ENCODE measurements at places on chromosomes 2 and 18. TPM values are rescaled to one million over a fixed set of nuclear protein-coding genes. Genes with fewer than 3 reads are reported as not detected.
A peak's percentile ranks its signal among the peaks of the same experiment; 100 is the strongest.

Gene GAD1
- 2.8 TPM for total RNA-seq

Gene FSHR
- total RNA-seq, result not detected

Gene PRKAG3
- not detected for total RNA-seq

Gene IL36RN
- total RNA-seq, result not detected

Gene SERPINB8
- 27.2 TPM for total RNA-seq

Gene ANTXR1
- total RNA-seq, result 30.8 TPM

Gene CPLX4
- total RNA-seq, result not detected

Gene FBXO15
- total RNA-seq, result not detected

Gene OTOS
- total RNA-seq, result not detected

Gene ZNF521
- 0.16 TPM for total RNA-seq

Gene DSC1
- not detected for total RNA-seq

DNA sequence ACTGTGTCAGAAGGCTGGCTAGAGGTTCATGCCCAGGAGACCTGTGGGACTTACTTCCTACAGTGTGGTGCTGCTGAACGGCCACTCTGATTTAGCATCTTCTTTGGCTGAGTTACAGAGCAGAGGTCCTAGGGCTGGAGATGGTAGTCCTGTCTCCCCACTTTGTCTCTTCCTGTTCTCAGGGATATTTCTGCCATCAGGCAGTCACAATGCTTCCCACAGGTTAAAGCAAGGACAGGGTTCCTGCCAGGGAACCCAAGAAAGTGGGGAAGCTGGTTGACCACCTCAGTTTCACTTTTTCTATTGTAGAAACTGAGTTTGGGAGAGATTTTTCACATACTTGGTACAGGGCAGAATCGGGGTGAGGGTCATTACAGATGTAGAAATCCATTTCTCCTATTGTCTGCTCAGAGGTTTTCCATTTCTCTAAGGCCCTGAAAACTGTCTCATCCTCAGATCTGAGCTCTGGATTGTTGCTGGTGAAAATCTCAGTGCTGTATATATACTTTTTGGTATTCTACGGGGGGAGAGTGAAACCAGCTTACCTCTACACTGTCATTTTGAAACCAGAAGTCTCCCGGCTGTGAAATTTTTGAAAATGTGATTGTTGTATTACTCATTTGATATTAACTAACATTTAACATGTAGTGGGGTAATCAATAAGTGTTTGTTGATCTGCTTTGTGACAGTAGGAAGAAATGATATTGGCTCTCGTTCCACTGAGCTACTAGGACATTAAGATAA, 37.0 kb upstream of the MEP1B start:
- no peak for DNase-seq
- H3K27ac ChIP-seq, result no peak overlapping the region
- H3K27me3 ChIP-seq, result peaks cover 6% of the 10 kb centered on the region
- no peaks in the 10 kb centered on the region for H3K4me1 ChIP-seq
- H3K36me3 ChIP-seq, result no peaks in the 10 kb centered on the region

GRCh38 chr2:197869501-197870111, 65.2 kb downstream of the PLCL1 start:
- H3K27ac ChIP-seq, result no peak overlapping the region
- H3K4me3 ChIP-seq, result no peak overlapping the region
- H3K4me1 ChIP-seq, result no peaks in the 10 kb centered on the region
- H3K36me3 ChIP-seq, result no peaks in the 10 kb centered on the region

DNA sequence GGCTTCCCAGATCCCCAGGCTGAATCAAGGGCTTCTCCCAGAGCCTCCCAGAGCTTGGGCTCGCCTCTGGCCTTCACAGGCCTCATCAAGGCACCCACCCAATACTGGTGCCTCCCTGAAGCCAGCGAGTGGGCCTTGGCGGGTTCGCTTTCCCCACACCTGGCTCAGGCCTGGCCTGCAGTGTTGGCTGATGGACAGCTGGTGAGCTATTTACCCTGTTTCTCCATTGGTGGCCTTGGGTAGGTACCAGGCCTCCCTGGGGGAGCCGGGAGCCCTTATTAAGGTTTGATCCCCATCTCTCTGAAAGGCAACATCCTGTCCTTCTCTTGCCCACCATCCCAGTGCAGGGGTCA, 18.2 kb upstream of the DUSP2 start:
- H3K4me3 ChIP-seq, result no peak overlapping the region
- H3K27ac ChIP-seq, result no peak overlapping the region
- H3K36me3 ChIP-seq, result no peaks in the 10 kb centered on the region
- H3K27me3 ChIP-seq, result no peaks in the 10 kb centered on the region

- H3K4me1 ChIP-seq, result peaks cover 34% of the 10 kb centered on the region
- DNase-seq, result no peak
- H3K27ac ChIP-seq, result peak overlapping the region; percentile 77
- peaks cover 34% of the 10 kb centered on the region for H3K36me3 ChIP-seq
- no peaks in the 10 kb centered on the region for H3K27me3 ChIP-seq
These were observed 491 bp downstream of the RTN4 start for GRCh38 chr2:55049821-55050099.

DNA sequence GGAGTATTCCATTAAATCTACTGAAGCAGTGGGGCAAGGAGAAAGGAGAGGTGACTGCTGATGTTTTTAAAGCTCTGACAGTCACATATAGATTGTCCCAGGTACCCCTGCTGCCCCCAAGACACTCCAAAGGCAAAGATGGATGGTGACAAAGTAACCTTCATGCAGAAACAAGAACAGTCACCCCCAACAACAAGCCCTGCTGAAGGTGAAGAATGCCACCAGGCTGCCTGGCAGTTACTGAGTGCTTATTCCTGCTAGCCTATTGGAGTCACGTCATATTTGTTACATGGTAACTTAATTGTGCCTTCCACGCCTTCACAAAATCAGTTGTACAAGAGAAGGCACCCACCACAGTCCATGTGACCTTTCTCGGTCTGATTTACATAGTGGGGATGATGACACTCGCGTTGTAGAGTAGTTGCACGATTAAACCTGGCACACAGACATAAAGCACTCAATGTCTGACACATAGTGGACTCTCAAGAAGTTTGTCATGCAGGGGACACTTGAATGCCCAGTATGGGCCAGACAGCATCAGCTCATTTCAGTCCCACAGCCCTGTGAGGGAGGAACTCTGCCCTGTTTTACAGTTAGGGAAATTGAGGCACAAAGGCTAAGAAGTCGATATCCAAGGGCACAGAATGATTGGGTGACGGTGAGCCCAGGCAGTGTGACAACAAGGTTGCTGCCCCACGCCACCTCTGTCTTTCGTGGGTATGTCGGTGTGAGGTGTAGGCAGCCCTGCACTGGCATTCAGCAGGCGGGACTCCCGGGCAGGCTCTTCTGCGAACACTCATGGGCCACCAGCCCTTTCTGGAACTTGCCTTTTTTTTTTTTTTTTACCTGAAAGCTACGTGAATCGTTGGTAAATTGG, 62.7 kb downstream of the ZCCHC2 start:
- no peaks in the 10 kb centered on the region for H3K36me3 ChIP-seq
- no peak overlapping the region for H3K27ac ChIP-seq
- H3K4me1 ChIP-seq, result peaks cover 10% of the 10 kb centered on the region

GRCh38 chr2:24492421-24493279, 1.6 kb downstream of the NCOA1 start:
- no peak overlapping the region for H3K27ac ChIP-seq
- peaks cover 22% of the 10 kb centered on the region for H3K4me1 ChIP-seq
- peak overlapping the region; percentile 88 for H3K4me3 ChIP-seq
- no peaks in the 10 kb centered on the region for H3K27me3 ChIP-seq
- H3K36me3 ChIP-seq, result peaks cover 3% of the 10 kb centered on the region

DNA sequence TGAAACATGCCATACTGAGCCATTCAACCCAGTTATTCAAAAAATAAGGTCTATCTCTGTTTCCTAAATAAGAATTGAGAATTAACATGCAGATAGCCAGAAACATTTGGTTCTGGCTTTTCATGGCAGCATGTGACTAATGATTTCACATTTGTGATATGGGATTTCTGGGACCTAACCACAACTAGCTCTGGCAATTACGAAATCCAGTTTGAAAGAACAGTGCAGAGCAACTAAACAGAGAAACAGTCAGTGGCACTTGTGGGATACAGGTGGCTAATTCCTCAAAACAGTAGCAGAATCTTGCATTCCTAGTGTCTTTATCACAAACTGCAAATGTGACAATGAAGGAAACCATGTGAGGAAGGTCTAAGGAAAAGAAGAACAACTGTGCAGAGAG, 637.8 kb upstream of the CHAC2 start:
- no peaks in the 10 kb centered on the region for H3K27me3 ChIP-seq
- no peak for DNase-seq
- H3K4me1 ChIP-seq, result peaks cover 25% of the 10 kb centered on the region

GRCh38 chr2:47344890-47345589, 57.9 kb upstream of the MSH2 start:
- no peak overlapping the region for H3K27ac ChIP-seq
- H3K27me3 ChIP-seq, result no peaks in the 10 kb centered on the region
- DNase-seq, result peak; percentile 84
- H3K36me3 ChIP-seq, result no peaks in the 10 kb centered on the region

DNA sequence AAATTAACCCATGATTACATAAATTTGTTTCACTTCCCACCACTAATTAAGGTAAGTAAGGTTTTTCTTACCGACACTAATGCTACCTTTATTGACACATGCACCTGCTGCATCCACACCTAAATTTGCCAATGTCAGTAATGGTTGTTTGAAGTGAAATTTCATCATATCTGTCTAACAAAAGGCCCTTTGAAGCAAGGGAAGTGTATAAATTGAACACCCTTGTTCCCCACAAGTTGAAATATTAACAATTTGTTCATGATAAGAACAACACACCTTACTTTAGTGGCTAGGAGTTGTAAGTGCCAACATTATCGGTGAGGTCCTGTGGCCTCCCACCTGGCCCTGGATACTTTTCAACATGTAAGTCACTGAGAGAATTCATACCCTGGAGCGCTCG, 116.3 kb upstream of the CDCA7 start:
- no peak for DNase-seq
- H3K27ac ChIP-seq, result no peak overlapping the region
- no peaks in the 10 kb centered on the region for H3K27me3 ChIP-seq
- peaks cover 12% of the 10 kb centered on the region for H3K4me1 ChIP-seq
- peaks cover 16% of the 10 kb centered on the region for H3K36me3 ChIP-seq

GRCh38 chr18:25329783-25330182, 22.2 kb downstream of the ZNF521 start:
- H3K4me1 ChIP-seq, result no peaks in the 10 kb centered on the region
- no peaks in the 10 kb centered on the region for H3K27me3 ChIP-seq
- no peak overlapping the region for H3K27ac ChIP-seq
- no peak for DNase-seq

GRCh38 chr2:27754138-27754588, 17.4 kb upstream of the MRPL33 start:
- peaks cover 14% of the 10 kb centered on the region for H3K4me1 ChIP-seq
- DNase-seq, result peak; percentile 86
- no peaks in the 10 kb centered on the region for H3K27me3 ChIP-seq
- H3K27ac ChIP-seq, result no peak overlapping the region
- H3K36me3 ChIP-seq, result no peaks in the 10 kb centered on the region

DNA sequence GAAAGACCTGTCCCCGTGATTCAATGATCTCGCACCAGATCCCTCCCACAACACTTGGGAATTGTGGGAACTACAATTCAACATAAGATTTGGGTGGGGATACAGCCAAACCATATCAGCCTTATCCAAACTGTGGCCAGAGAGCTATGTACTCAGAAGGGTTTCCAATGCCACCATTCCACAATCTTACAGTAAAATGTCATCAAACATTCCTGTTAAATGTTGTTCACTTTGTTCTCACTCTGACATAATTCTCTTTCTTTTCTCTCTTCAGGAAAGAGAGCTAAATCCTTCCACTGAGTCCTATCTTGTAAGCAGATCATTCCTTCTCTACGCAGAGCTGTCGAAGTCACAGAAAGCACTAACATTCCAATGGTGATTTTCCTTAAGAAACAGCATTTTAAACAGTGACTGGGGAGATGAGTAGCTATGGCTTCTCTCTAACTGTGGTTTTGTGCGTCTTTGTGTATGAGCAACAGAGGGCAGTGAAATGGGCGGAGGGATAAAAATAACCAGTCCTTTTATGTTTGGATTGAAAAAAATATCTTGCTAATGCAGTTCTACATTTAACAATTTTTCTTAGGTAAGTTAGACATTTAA, 684.7 kb downstream of the EPHA4 start:
- no peak overlapping the region for H3K27ac ChIP-seq
- no peak overlapping the region for H3K4me3 ChIP-seq
- H3K27me3 ChIP-seq, result no peaks in the 10 kb centered on the region
- no peak for DNase-seq

- peaks cover 10% of the 10 kb centered on the region for H3K4me1 ChIP-seq
- no peak for DNase-seq
- no peaks in the 10 kb centered on the region for H3K36me3 ChIP-seq
These were observed 67.4 kb downstream of the KLHL29 start for GRCh38 chr2:23452372-23452771.

DNA sequence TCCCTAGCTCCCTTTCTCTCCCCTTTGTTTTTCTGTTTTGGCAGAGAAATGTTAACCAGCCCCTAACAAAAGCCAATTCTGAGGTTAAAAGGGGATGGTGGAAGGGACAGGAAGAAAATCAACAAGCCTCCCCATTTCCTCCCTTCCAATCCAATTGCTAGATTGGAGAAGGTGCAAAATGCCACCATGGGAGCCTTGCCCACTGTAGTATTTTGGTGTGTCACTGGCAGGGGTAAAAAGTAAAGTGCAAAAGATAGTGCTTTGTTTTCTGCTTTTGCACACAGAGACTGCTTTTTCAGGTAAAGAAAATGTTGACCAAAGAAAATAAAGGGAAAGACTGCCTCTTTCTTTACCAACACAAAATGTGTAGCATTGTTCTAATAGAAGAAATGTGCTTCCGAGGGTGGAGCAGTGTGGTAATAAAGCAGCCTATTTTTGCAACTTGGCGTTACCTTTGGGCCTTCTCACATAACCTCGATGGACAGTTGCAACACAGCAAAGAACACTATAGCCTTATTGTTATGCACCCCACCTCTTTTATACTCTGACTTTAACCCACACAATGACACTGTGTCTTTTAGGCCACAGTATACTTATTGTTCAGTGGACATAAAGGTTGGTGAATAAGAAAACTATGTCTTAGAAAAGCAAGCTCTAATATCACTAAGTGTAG, 861.8 kb downstream of the BCL11A start:
- no peak for DNase-seq
- no peaks in the 10 kb centered on the region for H3K4me1 ChIP-seq
- no peak overlapping the region for H3K4me3 ChIP-seq
- H3K27me3 ChIP-seq, result no peaks in the 10 kb centered on the region
- H3K36me3 ChIP-seq, result no peaks in the 10 kb centered on the region

- no peak overlapping the region for H3K27ac ChIP-seq
- H3K27me3 ChIP-seq, result no peaks in the 10 kb centered on the region
- peaks cover 8% of the 10 kb centered on the region for H3K4me1 ChIP-seq
- H3K36me3 ChIP-seq, result no peaks in the 10 kb centered on the region
- peak; percentile 53 for DNase-seq
These were observed 71.3 kb upstream of the ACKR3 start for GRCh38 chr2:236498369-236498768.

- DNase-seq, result no peak
- peaks cover 25% of the 10 kb centered on the region for H3K4me1 ChIP-seq
- H3K27me3 ChIP-seq, result no peaks in the 10 kb centered on the region
- H3K36me3 ChIP-seq, result no peaks in the 10 kb centered on the region
- H3K4me3 ChIP-seq, result no peak overlapping the region
These were observed 15.2 kb downstream of the PAX8 start for GRCh38 chr2:113263546-113263945.
